ENCODE measurements at places on chromosomes 3 and 15.

DNA sequence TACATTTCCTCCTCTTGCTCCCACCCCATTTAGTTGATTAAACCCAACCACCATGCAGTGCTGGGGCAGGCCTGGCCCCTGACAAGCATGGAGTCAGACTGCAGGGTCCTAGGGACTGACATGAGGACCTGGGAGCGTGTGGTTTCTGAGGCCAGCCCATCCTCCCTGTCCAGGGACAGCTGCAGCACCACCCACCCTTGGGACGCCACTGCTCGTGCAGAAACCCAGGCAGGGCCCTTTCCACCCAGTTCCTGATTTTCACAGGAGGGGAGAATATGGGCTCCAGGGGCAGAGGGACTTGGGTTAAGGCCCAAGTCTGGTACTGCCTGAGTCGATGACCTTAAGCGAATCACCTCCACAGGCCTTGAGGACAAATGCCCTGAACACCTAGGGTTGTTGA lies 23.7 kb downstream of the PLXND1 start:
- DNase-seq: no peak

DNA sequence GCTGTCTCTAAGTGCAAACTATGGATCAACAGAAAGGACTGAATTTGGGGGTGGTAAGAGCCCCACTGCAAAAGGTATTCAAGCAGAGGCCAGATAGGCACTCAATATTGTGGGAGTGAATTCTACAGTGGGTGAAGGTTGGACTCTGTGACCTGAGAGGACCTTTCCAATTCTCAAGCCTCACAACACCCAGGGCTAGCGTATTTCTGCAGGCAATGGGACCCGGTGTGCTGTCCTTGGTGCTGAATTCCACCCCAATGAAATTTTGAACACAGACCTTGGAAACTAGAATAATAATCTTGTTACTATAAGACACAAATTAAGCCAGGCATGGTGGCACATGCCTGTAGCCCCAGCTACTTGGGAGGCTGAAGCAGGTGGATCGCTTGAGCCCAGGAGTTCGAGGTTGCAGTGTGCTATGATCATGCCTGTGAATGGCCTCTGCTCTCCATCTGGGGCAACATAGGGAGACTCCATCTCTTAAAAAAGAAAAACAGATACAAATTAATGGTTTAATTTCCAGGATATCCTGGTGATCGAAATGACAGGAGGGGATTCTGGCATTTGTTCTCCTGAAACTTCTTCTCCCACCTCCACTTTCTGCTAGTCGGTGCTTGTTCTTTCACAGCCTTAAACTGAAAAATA lies 135.4 kb downstream of the RAB11A start:
- DNase-seq: no peak

DNA sequence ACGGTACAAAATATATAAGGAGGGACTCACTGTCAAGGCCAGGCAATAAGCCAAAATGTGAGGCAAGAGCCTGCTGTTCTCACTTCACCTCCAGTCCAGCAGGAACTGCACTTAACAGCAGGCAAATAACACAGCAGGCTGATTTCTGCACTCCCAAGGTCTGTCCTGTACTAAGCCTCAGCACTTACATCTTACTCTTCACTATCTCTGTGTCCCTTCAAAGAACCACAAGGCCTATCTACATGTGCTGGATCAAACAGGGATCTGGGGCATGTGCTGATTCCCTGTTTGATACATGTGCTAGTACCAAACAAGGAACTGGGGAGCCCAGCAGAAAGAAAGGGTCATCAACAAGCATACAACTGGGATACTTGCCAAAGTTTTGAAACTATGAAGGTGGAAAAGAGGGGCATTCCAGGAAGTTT lies 22.2 kb downstream of the UACA start:
- DNase-seq: no peak

DNA sequence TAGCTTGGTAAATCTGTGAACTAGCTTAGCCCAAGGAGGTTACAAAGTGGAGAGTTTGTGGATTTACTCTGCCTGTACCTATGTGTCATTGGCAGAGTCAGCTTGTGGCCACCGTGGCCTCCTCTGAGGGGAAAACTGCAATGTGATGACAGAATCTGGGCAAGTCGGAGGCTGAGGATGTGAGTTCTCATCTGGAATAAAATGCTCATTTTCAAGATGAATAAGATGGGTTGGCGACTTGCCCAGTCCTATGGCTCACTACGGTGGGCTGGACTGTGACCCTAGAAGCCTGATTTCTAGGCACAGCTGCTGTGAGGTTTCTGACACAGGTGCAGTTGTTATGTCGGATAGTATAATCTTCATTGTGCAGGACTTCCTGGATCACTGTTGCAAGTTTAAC lies 83.7 kb downstream of the ETV5 start:
- DNase-seq: no peak

DNA sequence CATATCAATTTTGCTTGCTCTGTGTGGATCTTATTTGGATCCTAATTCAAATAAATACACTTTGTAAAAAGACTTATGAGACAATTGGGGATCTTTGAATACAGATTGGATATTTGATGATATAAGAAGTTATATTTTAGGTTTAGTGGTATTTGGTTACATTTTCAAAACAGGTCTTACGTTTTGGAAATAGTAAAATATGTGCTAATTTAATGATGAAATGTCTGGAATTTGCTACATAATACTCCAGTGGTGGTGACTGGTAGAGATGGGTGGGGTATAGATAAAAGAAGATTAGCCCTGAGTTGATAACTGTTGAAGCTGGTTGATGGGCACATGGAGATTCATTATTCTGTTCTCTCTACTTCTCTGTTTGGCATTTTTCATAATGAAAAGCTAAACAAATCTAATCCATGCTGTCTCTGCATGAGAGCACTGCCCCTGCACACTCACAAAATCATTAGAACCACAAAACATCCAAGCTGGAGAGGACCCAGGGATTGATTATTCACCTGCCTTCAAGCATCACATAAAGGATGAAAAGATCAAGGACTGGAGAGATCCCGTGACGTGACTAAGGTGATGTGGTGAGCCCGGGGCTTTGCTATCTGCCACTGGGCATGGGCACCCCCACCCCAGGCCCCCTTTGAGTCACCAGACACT lies 58.9 kb downstream of the TLE3 start:
- DNase-seq: no peak

All from activated CD8-positive, alpha-beta memory T cell treated with anti-CD3 and anti-CD28 coated beads for 1 hour (primary cell).